Stromal cell of bone marrow (primary cell): ENCODE measurements at places on chromosomes 3 and 15.

DNA sequence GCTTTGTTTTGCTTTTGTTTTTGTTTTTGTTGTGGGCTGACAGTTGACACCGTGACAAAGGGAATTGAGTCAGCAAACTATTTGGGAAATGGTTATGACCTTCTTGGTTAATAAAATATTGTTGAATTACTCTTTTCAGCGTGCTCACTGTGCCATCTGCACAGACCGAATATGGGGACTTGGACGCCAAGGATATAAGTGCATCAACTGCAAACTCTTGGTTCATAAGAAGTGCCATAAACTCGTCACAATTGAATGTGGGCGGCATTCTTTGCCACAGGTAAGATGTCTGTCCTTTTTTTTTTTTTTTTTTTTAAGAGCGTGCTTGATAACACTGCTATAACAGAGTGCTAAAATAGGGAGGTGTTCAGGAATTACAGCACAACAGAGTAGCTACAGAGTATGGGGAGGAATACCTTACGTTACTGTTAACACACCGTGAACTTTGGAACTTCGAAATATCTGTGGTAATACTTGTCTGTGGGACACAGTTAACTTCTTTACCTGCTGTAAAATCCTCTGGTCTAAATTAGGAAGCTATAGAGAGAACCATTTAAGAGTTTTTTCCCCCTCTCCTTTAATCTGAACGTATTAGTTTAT is 48.2 kb downstream of the PRKCI start:
- no peak for DNase-seq

DNA sequence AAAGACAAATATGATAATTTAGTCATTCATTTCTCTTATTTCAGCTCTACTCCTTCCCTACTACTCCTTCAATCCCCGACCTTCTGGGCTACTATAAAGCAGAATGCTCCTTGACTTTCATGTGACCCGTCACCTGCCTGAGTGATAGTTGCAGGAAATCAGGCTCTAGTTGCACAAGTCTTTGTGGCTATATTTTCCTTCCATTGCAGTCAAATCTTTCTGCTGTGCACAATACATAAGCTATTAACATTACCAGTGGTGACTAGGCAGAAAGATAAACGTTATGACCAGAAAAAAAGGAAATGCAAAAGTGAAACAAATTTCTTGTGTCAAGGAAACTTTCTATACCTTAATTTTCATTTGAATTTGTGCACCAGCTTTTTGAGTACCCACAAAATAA is 2.3 kb downstream of the SUCNR1 start:
- DNase-seq: no peak

- no peak for DNase-seq
Measured at GRCh38 chr3:171933441-171933840, 90.3 kb downstream of the TMEM212 start.

- DNase-seq: no peak
Measured at GRCh38 chr3:105830836-105831235, 38.0 kb downstream of the CBLB start.

DNA sequence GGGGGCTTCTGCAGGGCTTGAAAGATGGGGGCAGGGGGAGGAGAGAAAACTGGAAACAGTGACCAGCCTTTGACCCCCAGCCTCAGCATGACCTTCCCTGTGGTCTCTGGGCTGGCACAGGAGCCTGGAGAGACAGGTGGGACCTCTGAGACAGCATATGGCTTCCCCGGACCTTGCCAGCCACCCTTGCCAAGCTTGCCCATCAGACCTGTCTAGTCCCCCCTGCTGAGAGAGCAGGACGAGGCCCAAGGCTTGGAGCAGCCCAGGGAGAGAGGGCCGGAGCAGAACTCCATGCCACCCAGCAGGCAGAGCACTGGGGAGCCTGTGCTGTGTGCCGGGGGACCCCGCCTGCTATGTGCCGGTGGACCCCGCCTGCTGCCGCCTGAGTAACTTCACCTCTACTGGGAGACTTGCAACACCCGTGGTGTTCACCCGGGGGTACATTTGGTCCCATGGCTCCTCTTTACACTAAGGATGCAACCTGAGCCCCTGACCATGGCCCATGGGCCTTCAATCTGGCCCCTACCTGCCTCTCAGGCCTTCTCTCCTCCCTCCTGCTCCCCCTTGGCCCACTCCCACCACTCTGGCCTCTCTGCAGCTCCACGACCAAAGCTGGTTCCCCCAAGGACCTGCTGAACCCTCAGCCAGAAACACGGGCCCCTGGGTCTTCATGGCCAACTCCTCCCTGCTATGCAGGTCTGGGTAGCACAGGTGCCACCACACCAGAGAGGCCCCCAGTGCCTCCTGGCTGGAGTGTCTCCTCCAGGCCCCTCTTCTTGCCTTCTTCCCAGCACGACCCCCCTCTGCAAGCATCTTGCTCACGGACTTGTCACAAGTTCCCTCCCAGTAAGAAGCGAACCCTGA is 21.1 kb upstream of the SLC41A3 start:
- no peak for DNase-seq

GRCh38 chr3:141524988-141525387 is 38.2 kb downstream of the RASA2 start:
- no peak for DNase-seq

- no peak for DNase-seq
Measured at GRCh38 chr15:80275961-80276360, 23.9 kb upstream of the CTXND1 start.

- peak; percentile 56 for DNase-seq
Measured at GRCh38 chr3:27596334-27596841, 112.2 kb upstream of the SLC4A7 start.

DNA sequence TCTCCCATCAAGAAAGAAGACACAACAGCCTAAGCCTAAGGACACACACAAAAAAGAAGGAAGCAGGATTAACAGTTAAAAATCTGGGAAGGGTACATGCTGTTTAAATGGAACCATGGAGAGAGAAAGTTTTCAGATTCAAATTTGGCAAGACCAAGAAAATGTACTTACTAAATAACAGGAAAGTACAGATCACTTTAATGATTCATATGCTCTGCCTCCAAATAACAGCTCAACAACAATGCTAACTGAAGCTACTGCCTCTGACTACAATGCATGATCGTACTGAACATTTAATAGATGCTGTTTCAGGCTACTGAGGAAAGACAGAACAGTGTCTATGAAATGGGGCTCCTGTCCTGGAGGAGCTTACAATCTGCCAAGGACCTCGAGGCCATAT is 8.4 kb upstream of the NMB start:
- no peak for DNase-seq

- no peak for DNase-seq
Measured at GRCh38 chr3:71370467-71370866, 213.1 kb downstream of the FOXP1 start.

- DNase-seq: no peak
Measured at GRCh38 chr15:63628123-63628822, 31.1 kb downstream of the FBXL22 start.

GRCh38 chr3:186923241-186923640 is 7.1 kb upstream of the ST6GAL1 start:
- no peak for DNase-seq

DNA sequence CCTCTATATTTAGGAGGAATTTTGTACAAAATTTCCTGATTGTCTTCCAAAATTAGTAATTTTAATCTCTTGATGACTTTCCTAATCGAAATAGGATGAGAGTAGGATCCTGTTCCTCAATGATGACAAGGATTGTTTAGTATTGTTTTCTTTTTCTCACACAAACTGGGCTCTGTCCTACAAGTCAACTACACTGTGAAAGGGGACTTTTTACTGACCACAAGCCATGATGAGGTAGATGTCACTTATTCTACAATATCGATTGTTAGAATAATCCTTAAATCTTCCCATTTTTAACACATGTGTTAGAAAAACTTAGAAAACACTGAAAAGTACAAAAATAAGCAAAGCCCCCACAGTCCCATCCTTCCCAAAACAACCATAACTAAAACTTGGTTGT is 35.8 kb upstream of the TSC22D2 start:
- no peak for DNase-seq

GRCh38 chr15:72800833-72801481 is 17.4 kb upstream of the ADPGK start:
- no peak for DNase-seq

GRCh38 chr15:101618076-101618475 is 34.1 kb downstream of the TM2D3 start:
- no peak for DNase-seq

- no peak for DNase-seq
Measured at GRCh38 chr3:61236556-61236955, 14.7 kb downstream of the FHIT start.

DNA sequence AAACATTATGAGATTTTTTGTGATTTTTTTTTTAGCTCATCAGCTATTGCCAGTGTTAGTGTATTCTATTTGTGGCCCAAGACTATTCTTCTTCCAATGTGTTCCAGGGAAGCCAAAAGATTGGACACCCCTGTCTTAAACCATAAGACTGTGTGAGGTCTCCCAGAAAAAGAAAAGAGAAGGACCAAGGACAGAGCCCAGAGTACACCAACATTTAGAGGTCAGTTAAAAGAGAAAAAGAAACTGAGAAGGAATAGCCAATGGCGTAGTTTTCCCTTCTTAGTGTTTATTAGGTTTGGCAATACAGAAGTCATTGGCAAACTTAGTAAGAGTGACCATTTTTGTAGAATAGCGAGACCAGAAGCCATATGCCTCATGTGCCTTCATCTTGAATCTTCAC is 36.1 kb upstream of the SLC25A36 start:
- no peak for DNase-seq
